ENCODE measurements at places on chromosomes 2 and 18.
A peak's percentile ranks its signal among the peaks of the same experiment; 100 is the strongest.

- DNase-seq = peak; percentile 45
Measured at GRCh38 chr2:65382776-65383357, 49.5 kb downstream of the SPRED2 start.

GRCh38 chr2:34570266-34570872 lies 971.3 kb upstream of the FAM98A start:
- DNase-seq = peak; percentile 30

- DNase-seq = no peak
Measured at GRCh38 chr2:88614497-88615157, 12.6 kb downstream of the EIF2AK3 start.

DNA sequence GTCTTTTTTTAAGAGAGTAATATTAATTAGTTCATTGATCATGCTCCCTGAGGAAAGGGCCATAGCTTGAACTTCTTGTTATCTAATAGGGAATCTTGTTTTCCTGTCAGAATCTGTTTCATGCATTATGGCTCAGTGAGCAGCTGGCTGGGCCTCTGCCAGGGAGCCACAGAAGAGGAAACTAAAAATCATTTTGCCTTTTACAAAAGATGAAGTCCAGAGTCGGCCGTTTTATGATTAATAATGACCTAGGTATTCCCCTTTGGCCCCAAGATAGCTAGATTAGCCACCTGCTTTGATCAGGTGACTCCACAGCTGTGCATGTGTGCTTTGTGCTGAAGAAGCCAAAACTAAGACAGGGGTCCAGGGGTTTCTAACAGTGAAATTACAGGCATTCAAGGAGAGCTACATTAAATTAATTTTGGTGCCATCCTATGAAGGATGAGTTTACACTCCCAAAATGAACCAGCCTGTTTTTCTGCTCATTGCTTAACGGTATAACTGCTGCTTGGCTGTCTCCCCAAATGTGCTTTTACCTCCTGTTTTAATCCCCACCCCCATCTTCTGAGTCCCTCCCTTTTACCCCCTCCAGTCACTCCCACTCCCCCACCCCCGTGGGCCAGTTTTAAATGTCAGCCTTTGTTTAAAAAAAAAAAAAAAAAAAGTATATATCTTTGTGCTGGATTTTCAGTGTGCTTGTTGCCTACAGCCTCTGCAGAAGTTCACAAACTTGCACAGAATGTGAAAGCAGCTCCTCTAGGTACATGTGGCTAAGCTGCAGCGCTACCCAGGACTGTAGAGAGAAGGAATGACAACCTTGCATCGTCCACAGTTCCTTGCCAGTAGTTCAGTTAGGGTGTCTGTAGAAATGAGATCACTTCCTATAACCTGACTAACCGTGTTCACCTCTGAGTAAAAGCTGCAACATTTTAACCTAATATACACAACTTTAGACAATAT lies 93.1 kb downstream of the CABLES1 start:
- peak; percentile 62 for DNase-seq

DNA sequence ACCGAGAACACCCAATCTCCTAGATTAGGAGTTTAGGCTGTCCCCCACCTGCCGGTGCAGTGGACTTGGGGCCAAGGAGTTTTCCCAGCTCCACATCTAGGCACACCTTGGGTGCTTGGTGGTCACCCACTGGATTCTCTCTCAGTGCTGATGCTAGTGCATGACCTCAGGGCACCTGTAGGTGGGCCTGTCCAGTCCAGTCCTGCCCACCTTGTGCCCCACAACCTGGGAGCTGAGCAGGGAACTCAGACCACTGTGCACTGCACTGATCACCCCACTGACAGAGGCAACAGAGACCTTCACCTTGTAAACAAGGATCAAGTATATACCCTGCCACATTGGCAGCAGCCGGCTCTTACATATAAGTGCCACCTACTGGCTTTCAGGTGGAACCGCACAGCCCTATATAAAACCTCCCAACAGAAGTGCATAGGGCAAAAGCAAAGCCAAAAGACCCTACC lies 12.7 kb upstream of the CDH19 start:
- DNase-seq = no peak

DNA sequence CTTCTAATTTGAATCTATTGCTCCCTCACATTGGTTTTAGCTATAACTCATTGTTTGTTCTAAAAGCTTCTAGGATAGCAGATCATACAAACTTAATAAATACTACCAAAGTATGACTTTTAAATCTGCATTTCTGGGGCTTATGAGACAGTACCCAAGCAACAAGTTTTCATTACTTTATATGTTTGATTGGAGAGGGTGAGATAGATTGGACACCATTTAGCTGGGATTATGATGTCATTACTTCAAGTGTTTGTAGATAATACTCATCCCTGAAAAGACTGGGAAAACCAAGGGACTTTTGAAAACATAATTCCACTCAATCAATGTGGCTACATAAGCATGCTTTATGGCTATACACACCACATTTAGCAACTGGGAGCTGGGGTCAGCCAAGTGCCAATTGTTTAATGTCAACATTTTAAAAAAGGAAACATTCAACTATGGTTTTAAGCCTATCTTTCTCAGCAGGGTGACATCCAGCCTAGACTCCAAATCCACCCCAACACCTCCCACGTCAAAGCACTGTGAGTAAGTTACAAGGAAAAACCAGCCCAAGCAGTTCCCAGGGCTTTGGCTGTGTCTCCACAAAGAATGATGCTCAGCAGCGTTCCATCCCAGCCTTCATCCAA lies 119.9 kb downstream of the ETAA1 start:
- DNase-seq = no peak

DNA sequence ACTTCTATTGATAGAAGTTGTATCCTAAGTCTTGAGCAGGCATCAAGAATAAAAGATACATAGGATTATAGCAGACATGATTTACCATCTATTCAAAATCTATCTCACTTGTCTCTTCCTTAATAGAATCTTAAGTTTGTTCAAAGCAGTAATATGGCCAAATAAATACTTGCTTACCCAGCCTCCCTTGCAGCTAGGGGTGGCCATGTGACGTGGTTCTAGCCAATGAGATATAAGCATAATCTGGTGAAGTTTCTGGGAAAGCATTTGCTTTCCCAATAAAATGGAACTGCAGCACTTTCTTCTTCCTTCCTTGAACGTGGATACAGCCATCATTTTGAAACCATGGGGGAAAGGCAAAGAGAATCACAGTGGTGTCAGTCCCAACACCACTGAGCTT lies 33.7 kb upstream of the SLC1A4 start:
- DNase-seq = no peak

DNA sequence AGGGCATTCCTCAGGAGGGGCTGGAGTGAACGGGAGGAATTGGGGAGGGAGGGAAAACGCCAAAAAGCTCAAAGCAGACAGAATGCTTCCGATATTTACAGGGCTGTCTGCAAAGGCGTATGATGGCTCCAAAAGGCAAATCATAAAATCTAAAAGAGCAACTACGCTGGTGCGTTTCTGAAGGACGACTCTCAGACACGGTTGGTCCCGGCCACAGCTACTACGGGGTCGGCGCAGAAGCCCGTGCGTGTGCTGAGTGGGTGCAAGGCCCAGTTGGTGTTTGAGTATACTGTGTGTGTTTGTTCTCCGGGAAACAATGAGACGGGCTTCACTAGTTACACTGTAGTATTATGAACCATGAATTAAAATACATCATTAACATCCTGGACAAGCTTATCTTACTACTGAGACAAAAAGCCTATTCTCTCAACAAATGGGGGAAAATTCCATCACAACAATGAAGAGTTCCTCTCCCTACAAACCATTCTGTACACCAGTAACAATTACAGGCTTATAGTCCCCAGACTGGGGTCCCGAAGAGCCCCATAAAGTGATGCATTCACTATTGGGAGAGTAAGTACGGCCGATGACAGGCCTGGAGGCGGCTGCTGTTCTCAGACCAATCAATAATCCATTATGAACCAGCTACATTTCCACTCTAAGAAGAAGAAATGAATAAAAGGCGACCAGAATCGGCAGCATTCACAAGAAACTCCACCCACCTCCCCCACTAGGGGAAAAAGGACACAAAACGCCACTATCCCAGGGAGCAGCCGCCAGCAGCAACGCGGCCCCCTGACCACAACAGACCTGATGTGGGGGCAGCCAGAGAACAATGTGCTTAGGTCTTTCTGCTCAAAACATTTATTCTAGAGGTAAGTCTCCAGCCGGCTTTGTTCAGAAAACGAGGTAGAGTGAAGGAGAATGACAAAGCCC lies 43.4 kb downstream of the ZNF516 start:
- DNase-seq = peak; percentile 83

DNA sequence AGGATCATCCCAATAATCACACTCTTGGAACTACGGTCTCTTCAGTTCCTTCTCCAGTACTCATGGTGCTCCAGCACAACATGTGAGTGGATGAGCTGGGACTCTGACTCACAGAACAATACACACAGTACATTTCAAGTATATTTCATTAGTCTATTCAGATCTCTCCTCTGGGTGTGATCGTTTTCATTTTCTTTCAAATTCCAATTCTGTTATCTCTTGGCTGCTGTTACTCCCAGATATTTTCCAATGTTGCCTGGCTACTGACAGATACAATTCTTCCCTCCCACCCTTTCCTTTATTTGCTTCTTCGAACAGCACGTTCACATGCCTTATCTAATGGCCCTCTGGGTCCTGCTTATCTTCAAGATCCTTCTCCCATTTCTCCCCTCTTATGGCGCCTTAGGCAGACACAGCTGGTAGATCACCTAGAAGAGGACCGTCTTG lies 216.0 kb downstream of the ACKR3 start:
- peak; percentile 40 for DNase-seq

- DNase-seq = no peak
Measured at GRCh38 chr2:224086226-224086914, 47.3 kb upstream of the SERPINE2 start.

DNA sequence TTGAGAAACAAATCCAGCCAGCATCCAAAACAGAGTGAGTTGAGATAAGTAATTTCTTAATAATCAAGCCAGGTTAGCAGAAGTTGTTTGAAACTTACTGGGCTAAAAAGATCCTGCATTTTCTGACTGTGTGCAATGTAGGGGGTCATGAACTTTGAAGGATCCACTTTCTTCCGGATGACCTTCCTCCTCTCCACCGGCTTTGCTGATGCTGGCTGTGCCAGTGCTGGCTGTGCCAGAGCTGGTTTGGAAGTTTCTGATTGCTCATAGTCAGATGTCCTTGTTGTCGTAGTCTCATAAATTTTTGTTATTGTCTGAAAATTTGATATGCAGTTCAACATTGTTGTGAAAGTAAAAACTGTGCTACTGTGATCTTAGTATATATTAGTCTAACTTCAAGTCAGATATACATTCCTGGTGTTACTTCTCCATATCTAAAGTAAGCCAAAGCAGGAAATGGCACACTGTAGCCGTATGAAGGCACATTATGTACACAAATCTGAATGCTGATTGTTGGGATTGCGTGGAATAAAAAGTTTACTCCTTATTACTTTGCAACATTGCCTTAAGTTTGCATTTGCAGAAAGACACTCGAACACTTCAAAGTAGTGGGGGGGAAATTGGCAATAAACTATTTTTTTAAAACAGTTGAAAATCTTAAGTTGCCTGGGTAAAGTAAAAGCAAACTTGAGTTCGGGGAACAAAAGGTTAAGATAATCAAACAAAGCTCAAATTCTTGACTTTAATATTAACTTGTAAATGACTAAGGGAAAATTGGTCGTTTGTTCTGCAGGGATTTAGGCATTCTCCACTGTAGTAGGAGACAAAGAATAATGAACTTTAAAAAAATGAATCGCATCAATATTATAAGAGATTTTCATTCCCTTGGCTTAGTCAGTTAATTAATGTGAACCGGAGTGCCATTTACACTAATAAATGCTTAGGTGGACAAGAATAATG lies 6.4 kb downstream of the NEB start:
- no peak for DNase-seq

DNA sequence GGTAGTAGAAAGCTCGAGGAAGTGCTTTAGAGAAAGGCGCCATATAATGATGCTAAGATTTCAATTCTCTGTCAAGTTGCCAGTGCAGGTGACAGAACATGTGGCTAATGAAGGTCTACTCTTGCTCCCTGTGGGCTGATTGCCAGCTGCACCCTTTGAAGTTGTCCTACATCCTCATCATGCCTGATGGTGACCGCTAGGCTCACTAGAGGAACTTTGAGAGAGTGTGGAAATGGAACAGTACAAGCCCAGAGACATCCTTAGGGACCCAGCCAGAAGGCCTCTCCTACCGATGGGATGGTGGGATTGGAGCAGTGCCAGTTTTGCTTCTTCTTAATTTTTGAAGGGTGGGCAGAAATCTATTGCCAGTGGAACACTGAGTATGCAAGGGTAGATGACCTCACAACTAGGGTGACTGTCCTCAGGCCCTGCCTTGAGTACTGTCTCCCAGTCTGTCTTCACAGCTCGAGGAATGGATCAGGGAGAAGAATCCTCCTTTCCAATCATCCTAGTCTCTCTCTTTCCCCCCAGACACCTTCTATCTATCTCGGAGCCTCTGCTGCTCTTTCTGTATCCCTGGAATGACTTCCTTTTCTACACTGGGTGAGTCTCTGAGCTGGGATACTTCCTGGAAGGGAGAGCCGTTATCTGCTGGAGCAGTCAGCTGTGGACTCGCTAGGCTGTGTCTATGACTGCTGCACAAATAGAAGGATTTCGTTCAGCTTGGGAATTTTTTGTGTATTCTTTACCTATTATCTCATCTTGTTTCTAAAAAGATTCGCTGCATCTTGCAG lies 33.5 kb downstream of the LGALSL start:
- peak; percentile 26 for DNase-seq

GRCh38 chr2:205383601-205384000 lies 298.7 kb upstream of the NRP2 start:
- no peak for DNase-seq

DNA sequence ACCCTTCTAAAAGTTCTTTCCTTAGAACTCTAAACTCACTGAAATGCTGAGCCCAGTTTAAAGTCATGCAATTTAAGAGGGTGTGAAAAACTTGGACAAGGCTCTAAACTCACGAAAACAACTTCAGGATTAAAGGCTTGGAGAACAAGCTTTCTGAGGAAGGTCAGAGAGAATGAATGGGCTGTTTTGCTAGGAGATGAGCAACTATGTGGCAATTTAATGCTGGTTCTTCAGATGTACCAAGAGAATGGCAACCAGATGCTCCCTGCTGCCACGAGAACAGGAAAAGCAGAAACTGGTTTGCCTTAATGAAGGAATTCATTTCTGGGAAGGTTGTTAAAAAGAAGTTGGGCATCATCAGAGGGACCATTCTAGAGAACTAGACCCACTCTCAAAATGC lies 77.8 kb upstream of the PMAIP1 start:
- DNase-seq = no peak

DNA sequence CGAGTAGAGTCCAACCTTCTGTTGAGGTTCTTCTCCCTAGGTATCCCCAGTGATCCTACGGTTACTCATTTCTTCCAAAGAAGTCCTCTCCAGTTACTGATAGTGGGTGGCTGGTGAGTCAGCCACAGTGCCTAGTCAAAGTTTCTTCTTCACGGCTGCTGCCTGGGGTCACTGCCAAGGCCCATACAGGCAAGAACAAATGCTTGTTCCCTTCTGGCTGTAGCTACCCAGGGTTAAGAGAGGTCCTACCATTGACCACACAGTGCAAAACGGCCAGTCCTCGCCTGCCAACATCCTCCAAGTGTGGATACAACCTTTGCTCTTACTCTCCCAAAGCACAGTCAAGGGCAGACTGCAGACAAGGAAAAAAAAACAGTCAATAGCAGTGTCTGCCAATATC lies 2.9 kb upstream of the PTPN4 start:
- no peak for DNase-seq
